NT2/D1 (cell line): ENCODE measurements at places on chromosomes 5 and 9.

DNA sequence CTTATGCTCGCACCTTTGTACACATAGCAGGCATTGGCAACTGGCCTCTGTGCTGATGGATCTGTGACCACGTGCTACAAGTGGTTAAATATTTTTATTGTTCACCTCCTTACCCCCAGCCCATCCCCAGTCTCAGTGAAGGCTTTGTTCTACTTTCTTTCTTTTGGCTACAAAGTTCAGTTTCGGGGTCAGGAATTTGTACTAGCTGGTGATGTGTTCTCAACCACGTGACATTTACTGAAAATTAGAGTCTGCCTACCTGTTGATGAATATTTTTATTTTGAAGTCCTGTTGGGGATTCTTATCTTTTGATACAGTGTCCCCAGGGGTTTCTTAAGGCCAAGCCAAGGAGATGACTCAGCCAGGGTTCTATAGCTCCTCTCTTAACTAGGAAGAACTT lies 47.8 kb downstream of the C9orf57 start:
- DNase-seq: no peak

- DNase-seq: no peak
These were observed 63.4 kb upstream of the ADAMTS2 start for GRCh38 chr5:179408611-179409010.

GRCh38 chr9:71908825-71909224 lies 2.2 kb downstream of the ABHD17B start:
- no peak for DNase-seq

- peak; percentile 11 for DNase-seq
These were observed 902 bp downstream of the HABP4 start for GRCh38 chr9:96450613-96451528.

GRCh38 chr9:114282104-114282485 lies 40.8 kb upstream of the ORM1 start:
- DNase-seq: no peak

DNA sequence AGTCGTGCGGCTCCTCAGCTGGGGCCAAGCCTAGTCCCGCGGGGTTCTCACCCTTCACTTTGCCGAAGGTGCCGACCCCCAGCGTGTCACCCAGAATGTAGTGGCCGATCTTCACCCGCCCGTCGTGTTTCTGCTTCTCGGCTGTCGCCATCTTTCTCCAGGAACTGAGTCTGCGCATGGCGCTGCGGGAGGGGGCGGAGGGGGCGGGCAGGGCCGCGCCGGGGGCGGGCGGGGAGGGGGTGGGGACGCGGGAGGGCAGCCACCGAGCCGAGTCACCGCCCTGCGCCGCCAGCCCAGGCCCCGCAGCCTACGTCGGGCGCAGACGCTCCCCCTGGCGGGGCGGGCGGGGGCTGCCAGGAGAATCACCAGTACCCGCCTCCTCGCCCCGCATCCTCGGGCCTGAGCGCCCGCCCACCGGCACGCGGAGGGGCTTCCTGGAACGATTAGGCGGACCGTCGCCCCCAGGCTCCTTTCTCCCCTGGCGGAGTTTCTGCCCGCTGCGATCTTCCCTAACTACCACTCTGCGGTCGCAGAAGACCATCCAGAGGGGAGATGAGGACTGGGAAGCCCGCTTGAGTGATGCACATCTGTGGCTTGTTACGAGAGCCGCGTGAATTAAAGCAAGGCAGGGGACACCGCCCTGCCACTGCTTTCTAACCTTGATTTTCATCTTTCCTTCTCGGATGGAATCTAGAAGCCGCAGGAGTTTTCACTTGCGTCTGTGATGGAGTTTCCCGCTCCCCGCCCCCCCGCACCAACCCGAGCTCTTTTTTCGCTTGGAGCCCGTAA lies at the start of gene PRKAA1:
PRKAA1 (minus strand) TSS at position 363 of the 789 bp plus-strand sequence; CDS start at position 178, 185 bp downstream.
- peak; percentile 72 for DNase-seq

- DNase-seq: no peak
These were observed 229.1 kb downstream of the IRX2 start for GRCh38 chr5:2522372-2522771.

DNA sequence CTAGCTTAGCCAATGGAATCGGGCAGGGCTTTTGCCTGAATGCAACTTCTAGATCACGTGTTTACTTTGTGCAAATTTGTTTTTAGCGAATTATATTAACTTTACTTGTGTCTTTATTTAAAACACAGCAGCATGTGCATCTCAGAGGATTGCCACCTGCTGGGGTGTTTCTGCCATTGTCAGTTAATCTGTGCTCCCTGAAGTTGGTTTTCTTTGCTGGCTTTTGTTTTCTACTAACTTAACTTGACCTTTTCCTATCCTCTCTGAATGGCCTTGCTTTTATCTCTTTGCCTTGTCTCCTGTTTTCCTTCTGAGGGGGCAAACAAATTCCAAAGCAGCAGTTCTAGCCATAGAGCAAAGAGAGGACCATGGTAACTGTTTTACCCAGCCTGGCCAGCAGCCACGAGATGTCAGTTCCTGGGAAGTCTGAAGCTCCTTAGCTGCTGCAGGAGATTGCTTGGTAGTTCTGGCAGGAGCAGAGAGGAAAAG lies 67.6 kb downstream of the ARHGEF28 start:
- peak; percentile 44 for DNase-seq

GRCh38 chr9:127679506-127679905 lies 27.3 kb upstream of the CFAP157 start:
- DNase-seq: no peak
